Breast epithelium (tissue), 4 donors: ENCODE measurements at places on chromosomes 7 and 10.

DNA sequence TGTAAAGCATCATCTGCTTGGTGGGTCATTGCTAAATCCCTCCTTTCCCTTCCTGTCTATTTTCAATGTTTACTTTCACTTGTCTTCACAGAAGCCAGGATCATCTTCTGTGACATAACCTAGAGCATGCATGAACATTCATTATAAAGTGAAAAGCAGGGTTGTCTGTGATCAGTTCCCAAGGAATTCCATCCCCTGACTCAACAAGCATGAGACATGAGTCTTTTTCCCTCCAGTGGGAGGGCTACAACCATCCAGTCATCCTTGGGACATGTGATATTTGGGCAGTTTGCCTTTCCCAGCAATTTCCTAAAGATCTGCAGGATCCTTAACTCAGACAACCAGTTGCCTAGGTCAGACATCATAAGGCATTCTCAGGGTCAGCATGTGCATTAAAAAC is 166.3 kb upstream of the TMEM196 start:
- DNase-seq: no peak

GRCh38 chr10:70584909-70585544 is 17.5 kb downstream of the PRF1 start:
- no peak for DNase-seq

DNA sequence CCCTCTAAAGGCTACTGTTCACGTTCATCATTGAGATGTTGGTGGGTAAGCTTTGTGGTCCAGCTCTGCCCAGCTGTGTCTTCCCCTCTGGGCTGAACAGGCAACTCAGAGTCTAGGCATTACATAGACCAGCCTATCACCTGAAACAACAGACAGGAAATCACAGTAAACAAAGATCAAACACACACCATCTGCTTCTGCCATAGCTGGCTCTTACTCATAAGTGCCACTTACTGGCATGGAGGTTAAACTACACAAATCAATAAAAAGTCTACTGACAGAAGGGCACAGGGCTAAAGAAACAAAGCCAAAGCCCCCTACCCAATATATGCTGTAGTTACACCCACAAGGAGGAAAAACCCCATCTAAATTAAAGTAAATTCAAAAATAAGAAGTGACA is 35.0 kb downstream of the SEPTIN14 start:
- DNase-seq: no peak

- no peak for DNase-seq
Measured at GRCh38 chr10:12321641-12322040, 27.7 kb upstream of the CAMK1D start.

- DNase-seq: no peak
Measured at GRCh38 chr10:70162892-70163201, 7.5 kb downstream of the SAR1A start.

DNA sequence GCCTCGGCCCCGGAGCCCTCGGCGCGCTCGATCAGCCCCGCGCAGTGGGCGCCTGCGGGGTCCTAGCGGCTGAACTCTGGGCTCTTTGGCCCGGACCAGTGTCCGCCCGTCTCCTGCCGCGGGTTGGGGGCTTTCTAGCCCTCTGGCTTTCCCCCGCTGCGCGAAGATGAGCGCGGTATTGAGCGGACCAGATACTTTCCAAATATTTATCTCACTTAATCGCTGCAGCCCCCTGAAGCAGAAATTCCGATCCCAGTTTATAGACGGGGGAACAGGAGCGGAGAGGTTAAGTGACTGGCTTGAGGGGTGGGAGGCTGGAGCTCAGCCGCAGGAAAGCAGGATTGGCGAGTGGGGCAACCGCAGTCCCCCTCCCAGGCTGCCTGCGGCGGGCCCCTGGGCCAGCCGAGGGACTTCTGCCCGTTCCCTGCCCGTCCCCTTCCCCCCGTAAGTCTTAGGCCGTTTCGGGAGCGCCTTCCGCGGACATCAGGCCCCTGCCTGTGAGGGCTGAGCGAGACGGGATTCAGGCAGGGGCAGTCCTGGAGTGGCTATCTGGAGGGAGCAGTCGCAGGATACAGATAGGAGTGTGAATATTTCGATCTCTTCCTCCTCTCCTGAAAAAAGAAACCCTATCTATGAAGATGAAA is 565 bp downstream of the STRIP2 start:
- no peak for DNase-seq

GRCh38 chr10:12507165-12507850 is 158.0 kb downstream of the CAMK1D start:
- DNase-seq: no peak

DNA sequence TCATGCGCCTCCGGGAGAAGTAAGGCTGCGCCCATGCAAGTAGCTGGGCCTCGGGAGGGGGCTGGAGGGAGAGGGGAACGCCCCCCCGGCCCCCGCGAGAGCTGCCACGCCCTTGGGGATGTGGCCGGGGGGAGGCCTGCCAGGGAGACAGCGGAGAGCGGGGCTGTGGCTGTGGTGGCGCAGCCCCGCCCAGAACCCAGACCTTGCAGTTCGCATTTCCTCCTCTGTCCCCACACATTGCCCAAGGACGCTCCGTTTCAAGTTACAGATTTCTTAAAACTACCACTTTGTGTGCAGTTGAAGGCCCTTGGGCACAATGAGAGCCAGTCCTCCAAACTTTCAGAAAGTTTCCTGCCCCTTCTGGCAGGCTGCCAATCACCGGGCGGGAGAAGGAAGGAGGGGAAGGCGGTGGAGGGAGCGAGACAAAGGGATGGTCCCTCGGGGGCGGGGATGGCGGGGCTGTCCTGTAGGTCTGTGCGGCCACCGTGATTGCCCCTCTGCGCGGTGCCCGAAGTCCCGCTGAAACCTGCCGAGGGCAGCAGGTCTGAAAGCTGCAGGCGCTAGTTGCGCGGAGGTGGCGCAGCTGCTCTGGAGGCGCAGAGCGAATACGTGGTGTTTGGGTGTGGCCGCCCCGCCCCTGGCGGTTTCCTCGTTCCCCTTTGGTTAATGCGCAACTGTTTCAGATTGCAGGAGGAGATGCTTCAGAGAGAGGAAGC is 2.1 kb downstream of the VIM start:
- peak; percentile 75 for DNase-seq

GRCh38 chr7:22765609-22766008 is 38.6 kb downstream of the IL6 start:
- DNase-seq: no peak

DNA sequence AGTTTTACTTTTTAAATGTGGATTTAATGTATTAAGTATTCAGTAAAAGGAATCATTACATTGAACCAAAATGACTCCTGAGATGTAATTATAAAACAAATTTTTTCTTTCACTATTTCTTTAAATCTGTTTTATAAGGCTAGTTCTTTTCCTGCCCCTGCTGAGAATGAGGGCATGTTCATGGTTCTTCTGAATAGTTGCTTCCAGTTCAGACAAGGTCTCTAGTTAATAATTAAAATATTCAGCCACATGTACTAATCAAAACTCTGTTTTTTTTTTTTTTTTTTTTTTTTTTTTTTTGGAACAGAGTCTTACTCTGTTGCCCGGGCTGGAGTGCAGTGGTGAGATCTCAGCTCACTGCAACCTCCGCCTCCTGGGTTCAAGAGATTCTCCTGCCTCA is 321.2 kb downstream of the DNAJB9 start:
- no peak for DNase-seq

GRCh38 chr7:94466516-94466915 is 43.1 kb upstream of the CASD1 start:
- DNase-seq: no peak

GRCh38 chr7:36137258-36137657 is 15.8 kb upstream of the EEPD1 start:
- DNase-seq: no peak

- no peak for DNase-seq
Measured at GRCh38 chr7:156466272-156466671, 174.3 kb upstream of the RNF32 start.

- no peak for DNase-seq
Measured at GRCh38 chr7:77327067-77327931, 88.8 kb downstream of the GSAP start.

- no peak for DNase-seq
Measured at GRCh38 chr7:143974459-143974858, 19.8 kb downstream of the OR2F1 start.

DNA sequence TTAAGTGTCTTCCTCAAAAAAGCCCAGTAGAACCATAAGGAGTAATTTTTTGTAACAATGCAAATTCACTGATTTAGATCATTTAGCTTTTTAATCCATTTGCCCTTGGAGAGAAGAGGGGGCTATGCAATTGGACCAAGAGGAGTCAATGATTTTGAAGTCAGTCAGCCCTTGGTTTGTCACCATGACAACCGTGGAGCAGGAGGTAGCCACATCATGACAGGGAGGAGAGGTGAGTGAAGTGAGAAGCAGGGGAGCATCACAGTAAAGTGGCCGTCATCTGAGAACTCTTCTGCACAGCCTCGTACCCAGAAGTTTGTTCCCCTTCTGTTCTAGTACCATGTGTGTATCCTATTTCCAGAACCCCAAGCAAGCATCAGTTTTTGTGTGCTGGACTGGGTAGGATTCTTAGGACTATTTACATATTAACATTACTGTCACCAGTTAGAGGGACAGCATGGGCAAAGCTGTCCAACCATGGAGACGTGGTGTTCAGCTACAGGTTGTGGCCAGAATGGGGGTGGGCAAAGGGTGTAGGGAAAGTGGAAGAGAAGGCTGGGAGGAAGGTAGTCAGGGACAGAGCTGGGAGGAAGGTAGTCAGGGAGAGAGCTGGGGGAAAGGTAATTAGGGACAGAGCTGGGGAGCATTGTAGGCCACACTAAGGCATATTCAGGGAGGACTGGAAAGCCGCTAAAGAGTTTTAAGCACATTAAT is 13.1 kb downstream of the UBE3C start:
- DNase-seq: no peak

DNA sequence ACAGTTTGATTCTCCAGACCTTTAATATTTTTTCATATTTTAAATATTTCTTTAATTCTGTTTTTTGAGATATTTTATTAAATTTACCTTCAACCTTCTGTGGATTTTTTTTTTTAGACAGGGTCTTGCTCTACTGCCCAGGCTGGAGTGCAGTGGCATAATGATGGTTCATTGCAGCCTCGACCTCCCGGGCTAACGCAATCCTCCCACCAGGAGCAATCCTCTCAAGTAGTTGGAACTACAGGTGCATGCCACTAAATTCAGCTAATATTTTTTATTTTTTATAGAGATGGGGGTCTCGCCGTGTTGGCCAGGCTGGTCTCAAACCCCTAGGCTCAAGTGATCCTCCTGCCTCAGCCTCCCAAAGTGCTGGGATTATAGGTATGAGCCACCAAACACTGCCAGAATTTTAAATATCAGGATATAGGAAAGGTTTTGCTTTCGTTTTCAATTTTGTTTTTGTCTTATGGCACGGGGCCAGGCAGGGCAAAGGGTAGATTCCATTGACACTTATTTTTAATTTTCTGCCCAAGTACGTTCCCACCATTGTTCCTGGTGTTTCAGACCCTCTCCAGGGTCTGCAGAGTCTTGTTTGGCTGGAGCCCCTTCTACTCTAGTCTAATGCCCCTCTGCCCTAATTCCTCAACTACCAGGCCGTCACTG is 1.2 kb downstream of the TACC2 start:
- DNase-seq: no peak

DNA sequence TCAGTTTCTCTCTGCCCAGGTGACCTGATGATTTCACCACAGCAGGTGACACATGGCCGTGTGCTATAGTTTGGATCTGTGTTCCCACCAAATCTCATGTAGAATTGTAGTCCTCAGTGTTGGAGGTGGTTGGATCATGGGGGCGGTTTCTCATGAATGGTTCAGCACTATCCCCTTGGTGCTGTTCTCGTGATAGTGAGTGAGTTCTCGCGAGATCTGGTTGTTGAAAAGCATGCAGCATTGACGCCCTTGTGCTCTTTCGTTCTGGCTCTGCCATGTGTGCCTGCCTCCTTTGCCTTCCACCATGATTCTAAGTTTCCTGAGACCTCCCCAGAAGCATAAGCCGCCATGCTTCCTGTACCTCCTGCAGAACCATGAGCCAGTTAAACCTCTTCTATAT is 85.2 kb upstream of the C1QL3 start:
- no peak for DNase-seq

- no peak for DNase-seq
Measured at GRCh38 chr7:95599069-95599468, 2.8 kb upstream of the PDK4 start.

DNA sequence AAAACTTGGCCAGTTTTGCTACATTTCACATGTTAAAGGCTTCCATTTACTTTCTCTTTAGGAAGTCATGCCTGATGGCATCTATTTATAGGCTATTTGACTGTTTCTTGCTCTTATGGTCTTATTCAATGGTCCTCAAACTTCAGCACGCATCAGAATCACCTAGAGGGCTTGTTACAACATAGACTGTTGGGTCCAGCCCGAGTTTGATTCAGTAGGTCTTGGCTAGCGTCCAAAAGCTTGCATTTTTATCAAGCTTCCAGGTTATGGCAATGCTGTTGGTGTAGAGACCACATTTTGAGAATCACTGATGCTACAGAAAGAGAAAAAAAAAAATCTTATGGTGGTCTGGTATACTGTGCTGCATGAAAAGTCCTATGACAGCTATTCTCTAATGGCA is 51.9 kb downstream of the MTPN start:
- no peak for DNase-seq

DNA sequence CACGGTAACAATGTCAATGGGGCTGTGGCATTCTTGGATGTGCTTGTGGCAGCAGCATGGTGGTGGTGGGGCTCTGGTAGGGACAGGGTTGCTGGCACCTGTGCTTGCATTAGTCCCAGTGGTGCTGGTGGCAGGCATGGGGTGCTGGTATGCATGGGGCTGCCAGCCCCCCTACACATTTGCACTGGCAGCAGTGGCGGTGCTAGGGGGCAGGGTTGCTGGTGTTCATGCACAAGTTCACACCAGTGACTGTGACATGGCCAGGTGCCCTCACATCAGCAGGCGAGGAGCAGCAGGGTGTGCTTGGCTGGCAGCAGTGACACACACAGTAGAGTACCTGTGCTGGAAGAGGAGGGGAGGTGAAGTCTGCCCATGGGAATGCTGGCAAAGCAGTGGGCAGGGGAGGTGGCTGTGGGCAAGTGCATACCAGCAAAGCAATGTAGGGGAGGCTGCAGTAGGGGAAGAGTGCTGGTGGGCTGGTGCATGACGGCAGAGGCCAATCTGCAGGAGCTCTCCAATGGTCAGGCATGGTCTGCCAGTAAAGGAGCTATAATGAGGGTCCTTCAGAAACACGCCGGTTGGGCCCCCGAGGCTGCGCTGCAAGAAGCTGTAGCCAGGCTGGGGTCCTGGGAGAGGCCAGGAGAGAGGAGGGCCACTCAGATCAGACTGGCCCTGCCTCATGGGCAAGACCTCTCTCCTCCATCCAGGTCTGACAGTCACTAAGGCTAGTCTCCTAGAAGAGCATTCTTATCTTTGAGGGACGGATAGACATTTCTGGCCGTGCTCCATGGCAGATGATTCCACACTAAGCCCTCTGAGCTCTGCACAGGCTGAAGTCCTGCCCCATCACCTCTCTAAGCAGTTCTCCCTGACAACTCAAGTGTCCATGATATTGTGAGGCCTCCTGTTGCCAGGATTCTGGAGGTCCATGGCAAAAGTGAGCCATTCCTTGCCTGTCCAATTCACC is 406.4 kb downstream of the SEMA3D start:
- DNase-seq: no peak

GRCh38 chr10:110323503-110323902 is 18.8 kb upstream of the SMNDC1 start:
- DNase-seq: no peak

GRCh38 chr7:23372611-23373010 is 73.5 kb downstream of the MALSU1 start:
- DNase-seq: no peak

GRCh38 chr10:31063841-31064240 is 32.2 kb upstream of the ZNF438 start:
- DNase-seq: no peak
